ENCODE measurements at places on chromosomes 1 and 21. TPM values are rescaled to one million over a fixed set of nuclear protein-coding genes. Genes with fewer than 3 reads are reported as not detected.

Gene CLDN17
- not detected for total RNA-seq

Gene CR2
- total RNA-seq: 0.43 TPM

DNA sequence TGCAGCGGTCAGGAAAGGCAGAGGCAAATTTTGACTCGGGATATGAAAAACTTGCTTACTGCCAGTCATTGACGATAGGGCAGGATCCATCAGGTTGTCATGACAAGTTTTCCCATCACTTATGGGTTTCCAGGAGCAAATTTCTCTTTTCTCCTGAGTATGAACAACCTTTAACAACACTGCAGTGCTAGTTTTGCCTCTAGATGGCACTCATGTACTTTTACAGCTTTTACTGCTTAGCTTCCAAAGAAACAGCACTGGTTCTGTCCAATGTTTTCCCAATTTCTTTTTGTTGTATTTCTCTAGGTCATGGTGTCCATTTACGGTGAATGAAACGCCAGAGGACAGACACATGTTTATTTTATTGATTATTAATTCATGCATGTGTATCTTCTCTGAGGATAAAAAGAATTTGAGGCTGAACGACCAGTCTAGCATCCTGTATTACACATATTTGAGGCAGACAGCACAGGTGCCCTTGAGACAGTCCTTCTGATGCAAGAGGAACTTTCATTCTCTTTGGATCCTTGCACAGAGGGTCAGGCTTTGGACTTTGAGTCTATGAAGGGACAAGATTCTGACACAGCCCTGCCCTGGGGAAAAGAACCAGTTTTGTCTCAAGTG lies 112.3 kb upstream of the TRABD2B start:
- no peak for DNase-seq

Gene DDAH1
- total RNA-seq: 0.48 TPM

- DNase-seq: no peak
These were observed 45.2 kb downstream of the TMCO4 start for GRCh38 chr1:19754482-19754881.

- no peak for DNase-seq
These were observed 40.3 kb downstream of the DIRAS3 start for GRCh38 chr1:68010090-68010489.

Gene SLC30A10
- not detected for total RNA-seq

Gene ZC3H12A
- 59.8 TPM for total RNA-seq

Gene SELENBP1
- 0.82 TPM for total RNA-seq

Gene YBEY
- 21.8 TPM for total RNA-seq

- no peak for DNase-seq
These were observed 33.6 kb downstream of the GNAI3 start for GRCh38 chr1:109582021-109582420.

Gene MTFR1L
- total RNA-seq: 35.5 TPM

DNA sequence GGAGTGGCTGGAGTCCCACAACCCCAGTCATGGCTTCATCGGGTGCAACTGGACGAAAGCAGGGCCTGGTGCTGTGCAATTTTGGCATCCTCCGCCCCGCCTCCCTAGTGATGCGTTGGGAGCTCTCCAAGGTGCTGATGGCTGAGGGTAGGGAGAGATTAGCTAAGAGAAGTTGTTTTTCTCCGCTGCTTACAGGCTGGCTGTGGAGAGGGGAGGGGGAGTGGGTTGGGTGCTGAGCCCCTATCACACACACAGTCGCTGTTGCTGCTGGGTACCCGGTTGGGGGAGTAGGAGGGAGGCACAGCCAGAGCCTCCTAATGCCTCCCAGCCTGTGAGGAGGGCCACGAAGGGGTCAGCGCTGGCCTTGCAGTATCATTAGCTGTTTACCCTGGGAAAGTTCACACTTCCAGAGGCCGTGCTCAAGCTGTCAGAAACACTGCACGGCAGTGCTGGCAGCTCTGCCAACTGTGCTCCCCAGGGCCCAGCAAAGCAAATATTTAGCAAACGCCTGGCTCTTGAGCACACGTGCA lies 110.0 kb downstream of the GRIK3 start:
- DNase-seq: no peak

- no peak for DNase-seq
These were observed 20.1 kb downstream of the PPT1 start for GRCh38 chr1:40076895-40077312.

Gene C1orf216
- 19.5 TPM for total RNA-seq

- DNase-seq: no peak
These were observed 172.8 kb upstream of the CACNA1E start for GRCh38 chr1:181310560-181310959.

GRCh38 chr1:43549921-43550597 lies 19.4 kb downstream of the PTPRF start:
- no peak for DNase-seq

GRCh38 chr1:113416496-113416895 lies 26.2 kb downstream of the MAGI3 start:
- no peak for DNase-seq

DNA sequence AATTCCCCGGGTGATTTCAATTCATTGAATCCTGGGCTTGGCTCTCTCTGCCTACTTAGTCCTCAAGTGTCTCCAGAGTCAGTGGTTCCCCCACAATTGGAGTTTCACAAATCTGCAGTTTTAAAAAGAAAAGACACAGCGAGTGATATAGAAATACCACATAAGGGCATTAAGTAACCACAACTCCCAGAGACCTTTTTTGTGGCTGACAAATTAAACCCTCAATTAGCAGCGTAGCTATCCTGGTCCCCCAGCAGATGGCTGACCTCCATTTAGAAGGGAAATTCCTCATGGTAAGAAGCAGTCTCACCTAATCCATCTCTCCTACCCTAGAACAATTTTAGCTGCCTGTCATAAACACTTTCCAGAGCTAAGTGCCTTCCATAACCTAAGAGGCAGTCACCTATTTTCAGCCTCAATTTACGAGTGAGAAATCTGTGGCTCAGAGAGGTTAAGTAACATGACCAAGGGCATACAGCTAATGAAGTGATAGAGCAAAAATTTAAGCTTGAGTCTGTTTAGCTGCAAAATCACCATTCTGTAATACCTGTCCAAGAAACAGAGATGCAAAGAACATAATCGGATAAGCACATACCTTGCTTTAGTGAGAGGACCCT lies 56.0 kb upstream of the NBPF3 start:
- no peak for DNase-seq

DNA sequence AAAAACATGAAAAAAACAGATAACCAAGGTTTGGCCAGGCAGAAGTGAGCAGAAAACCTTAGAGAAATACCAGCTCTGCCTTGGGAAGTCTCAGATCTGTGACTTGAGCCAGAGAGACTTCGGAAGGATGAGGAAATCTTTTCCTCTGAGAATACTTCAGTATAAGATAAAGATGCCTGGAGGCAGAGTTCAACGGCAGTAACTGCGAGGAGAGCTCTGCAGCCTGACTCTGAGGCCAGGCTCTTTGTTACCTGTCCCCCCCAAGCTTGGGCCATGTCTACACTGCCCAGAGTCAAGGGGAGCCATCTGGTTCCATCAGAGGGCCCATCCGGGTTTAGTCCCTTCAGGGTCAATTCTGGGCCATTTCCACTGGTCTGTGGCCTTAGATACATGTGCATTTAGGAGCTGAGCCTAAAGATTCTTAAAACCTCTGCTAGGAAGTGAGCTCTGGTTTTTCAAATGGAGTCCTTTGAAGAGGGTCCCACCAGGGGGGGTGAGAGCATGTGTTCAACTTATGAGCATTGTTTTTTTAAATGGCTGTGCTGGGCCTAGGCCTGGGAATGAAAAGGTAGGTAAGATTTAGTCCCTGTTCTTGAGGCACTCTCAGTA lies 8.7 kb downstream of the KIRREL1 start:
- no peak for DNase-seq

DNA sequence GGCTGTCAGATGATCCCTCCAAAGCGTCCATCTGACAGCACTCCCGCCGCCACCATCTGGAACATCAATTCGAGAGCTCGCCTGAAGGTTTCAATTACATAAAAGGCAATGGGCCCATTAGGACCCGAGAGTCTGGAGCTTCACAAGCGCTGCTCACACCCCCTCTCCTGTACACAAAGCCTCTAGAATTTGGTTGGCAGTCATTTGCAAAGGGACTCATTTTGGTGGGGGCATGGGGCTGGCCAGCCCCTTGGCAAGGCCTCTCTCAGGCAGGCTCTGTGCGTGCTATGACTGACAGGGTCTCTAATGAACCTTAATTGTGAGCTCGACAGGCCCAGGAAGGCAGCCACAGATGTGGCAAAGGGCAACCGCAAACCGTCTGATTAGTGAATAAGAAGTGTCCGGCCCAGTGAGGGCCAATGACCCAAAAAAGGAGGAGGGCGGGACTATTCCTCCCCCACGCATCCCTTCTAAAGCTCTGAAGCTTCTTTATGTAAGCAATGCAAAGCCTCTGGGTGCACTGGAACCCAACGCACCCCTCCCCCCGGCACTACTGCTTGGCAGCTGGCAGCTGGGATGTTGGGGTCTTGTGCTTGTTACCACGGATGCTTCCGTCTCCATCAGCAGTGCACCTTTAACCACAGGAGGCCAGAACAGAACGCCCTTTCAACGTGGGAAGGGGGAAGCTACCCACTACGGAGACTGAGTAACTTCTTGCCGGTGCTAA lies 79.4 kb downstream of the CAPZB start:
- no peak for DNase-seq

Gene RGS18
- total RNA-seq: not detected

Gene GRIK3
- not detected for total RNA-seq

DNA sequence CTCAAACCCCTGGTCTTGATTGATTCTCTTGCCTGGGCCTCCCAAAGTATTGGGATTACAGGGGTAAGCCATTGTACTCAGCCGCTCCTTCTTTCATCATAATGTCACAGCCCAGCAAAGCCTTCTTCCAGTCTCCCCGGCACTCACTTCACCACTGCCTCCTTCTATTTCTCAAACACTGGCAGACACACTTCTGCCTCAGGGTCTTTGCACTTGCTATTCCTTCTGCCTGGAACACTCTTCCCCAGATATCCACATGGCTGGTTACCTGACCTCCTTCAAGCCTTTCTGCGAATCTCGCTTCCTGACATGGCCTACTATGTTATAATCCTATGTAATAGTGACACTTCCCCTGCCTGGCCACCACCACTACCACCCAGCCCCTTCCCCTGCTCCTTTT lies 7.2 kb upstream of the SLC9A1 start:
- no peak for DNase-seq

GRCh38 chr1:64472805-64473204 lies 2.9 kb downstream of the CACHD1 start:
- no peak for DNase-seq

GRCh38 chr1:24440436-24440835 lies 24.8 kb downstream of the NIPAL3 start:
- no peak for DNase-seq

GRCh38 chr21:31909153-31910073 lies 36.6 kb downstream of the HUNK start:
- DNase-seq: no peak

DNA sequence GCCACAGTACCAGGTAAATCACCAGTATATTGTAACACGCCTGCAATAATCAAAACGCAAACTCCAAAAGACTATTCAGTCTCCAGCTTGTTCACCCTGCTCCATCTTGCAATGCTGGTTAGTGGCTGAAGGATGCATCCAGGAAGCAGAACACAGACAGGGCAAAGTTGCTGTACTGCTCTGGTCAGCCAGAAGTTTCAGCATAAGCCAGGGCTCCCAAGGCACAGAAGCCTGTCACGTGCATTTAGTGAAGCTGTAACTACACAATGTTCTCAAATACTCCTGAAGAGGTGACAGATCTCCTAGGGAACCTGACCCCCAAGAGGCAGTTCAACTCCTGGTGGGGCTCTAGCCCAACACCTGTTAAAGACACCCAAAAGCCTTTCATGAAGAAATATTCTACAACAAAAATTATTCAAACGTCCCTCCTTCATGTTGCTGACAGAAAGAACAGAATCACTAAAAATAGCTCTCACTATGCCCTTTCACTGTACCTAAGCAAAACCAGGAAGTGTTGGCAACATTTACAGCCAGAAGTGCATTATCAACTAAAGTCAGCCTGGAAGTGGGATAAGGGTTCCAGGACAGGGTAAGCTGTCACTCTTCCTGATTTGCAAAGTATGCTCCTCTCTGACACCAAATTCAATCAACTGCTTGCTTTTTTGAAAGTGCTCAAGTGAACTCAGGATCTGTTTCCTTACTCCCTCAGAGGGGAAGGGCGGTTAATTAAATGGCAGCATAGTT lies 52.1 kb downstream of the SLC35D1 start:
- DNase-seq: no peak

- no peak for DNase-seq
These were observed 191.2 kb downstream of the GABPA start for GRCh38 chr21:25925936-25926335.

DNA sequence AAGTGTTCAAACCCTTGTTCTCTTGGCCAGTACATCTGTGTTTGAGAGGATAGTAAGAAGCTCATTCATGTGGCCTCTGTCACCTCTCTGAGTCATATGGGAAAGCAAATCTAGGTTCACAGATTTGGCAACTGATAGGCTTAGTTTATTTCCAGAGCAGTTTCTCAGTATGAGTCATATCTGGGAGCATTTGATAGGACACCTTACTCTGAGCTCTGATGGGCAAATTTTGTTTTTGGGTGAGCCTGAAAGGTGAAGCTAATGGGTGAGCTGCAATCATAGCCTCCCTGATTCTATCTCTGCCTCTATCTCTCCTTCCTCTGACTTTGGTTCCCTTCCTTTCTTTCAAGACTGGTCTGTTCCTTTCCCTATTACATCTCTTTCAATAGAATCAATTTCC lies 134.4 kb downstream of the S1PR1 start:
- DNase-seq: no peak

- DNase-seq: no peak
These were observed 61.1 kb downstream of the TOMM20 start for GRCh38 chr1:235067396-235068157.

Gene USH2A
- total RNA-seq: not detected

DNA sequence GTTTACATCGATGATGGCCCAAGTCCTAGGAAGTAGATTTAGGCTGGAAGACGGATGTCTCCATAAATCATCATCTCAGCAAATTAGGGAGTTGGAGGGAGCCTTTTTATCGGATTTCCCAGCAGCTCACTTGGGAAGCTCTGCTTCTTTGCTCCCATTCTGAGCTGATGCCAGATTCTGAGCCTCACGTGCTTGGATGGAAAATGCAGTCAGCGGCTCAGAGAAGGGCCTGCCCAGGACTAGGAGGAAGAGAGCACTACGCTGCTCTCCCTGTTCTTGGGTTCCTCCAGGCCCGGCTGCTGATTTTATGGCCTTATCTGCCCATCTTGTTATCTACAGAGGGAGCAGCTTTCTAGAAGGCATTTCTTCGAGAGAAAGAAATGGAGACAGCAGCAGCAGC lies 42.0 kb downstream of the UBIAD1 start:
- DNase-seq: no peak

DNA sequence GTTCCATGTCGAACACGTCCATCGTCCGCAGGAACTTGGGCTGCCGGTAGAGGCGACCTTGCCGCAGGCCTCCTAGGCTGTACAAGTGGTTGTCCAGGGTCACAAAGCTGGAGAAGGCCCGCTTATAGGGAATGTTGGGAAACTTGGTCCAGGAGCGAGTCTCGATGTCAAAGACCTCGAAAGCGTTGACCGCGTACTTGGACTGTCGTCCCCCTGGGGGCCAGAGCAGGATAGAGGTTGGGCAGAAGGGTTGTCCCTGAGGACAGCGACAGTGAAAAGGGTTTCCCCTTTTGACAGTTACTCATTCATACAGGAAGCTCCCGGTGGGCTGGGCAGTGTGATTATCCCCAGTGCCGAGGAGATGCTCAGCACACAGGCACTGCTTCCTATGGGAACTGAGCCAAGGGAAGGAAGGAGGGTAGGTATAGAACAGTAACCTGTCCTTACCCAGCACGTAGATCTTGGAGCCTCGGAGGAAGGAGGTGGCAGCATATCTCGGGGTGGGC lies 17.5 kb downstream of the KLHDC8A start:
- DNase-seq: no peak
